ENCODE measurements at places on chromosomes 12 and 14.

GRCh38 chr12:21607701-21608100, 3.1 kb upstream of the GYS2 start:
- no peak for DNase-seq

DNA sequence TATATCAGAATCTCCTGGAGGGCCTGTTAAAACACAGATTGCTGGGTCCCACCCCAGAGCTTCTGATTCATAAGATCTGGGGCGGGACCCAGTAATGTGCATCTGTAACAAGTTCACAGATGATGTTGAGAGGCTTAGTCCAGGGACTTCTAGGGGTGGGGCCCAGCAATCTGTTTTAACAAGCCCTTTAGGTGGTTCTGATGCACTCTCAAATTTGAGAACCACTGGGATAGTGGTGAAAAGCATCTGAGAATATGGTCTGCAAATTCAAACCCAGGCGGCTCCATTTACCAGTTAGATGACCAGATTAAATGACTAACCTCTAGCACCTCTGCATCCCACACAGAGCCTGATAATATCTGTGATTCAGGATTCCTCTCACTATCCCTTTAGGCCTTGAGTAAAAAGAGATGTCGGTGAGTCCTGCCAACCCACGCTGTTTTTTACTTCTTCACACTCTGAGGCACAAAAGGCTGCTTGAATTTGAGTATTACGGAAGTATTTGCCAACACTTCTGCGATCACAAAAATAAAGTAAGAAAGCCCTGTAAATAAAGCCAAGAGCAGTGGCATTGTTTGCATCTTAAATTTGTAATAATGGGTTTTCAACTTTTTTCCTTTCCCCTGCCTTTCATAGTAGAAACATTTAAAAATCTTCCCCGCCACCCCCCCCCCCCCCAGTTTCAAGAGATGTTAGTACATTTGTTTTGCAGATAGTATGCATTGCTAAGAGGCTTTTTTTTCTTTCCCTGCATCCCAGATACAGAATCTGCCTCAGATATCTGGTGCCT, 1.8 kb upstream of the FRS2 start:
- DNase-seq = no peak

DNA sequence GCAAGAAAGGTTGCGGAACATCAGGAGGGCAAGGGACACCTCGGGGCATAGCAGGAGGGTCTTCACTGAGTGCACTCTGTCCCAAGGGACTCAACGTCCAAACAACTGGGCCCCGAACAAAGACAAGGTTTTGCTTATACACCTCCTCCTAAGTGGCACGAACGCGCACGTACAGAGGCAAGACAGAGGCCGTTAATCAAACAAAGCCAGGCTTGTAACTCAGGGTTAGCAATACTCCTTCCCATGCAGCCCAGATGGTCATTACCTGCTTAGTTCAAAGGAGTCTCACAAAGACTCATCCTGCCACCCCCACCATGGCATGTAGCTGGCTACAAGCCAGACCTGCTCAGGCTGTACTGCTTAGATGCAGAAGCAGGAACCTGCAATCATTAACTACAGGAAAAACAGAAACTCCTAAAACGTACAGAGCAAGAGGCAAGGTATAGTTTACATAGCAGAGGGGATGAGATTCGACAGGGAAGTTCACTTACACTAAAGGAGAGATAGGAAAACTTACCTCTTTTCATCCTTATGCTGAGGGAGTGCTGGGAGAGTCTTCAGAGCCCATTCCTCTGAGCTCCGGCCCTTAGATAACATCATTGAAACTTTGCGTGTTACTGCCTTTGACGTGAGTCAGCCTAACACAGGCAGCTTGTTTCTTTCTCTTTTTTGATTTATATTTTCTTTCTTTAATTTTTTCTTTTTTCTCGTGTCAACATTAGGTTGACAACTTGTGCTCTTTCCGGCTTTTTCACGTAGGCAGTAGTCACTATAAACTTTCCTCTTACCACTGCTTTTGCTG, 1319.1 kb downstream of the TMEM121 start:
- no peak for DNase-seq

DNA sequence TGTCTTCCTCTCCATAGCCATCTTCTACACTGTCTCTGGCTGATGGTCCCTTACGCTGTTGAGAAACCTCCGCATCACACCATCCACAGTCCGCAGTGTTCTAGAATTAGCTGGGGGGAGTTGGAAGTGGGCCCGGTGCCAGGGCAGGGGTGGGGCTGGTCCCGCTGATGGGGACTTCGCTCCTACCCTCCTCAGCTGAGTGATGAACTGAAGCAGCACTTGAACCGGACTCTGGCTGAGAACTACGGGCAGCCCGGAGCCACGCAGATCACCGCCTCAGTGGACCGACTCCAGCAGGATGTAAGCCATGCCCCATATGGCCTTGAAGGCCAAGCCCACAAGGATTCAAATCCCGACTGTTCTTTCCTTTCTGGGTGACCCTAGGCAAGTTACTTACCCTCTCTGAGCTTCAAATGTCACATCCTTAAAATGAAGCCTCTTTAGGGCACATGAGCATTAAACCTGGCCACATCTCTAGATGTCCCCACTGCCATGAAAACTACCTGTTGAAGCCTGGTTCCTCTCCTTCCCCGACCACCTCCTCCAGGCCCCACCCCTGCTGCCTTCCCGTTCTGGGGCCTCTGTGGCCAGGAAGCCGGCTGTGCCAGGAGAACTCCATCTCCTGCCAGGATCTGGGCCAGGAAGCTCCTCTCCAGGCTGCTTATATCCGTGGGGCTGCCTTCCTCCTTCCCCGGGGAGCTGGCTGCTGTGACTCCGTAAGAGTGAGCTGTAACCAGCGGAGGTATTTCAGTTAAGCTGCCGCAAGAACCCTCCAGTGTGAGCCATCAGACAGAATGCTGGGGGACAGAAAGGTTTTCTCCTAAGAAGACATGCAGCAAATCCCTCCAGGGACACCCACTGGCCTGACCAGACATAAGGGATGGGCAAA, 53.1 kb downstream of the TSPAN11 start:
- no peak for DNase-seq

- no peak for DNase-seq
These were observed 7.0 kb downstream of the APPL2 start for GRCh38 chr12:105228966-105229365.

GRCh38 chr14:68475802-68476201, 317.1 kb downstream of the ZFP36L1 start:
- no peak for DNase-seq

DNA sequence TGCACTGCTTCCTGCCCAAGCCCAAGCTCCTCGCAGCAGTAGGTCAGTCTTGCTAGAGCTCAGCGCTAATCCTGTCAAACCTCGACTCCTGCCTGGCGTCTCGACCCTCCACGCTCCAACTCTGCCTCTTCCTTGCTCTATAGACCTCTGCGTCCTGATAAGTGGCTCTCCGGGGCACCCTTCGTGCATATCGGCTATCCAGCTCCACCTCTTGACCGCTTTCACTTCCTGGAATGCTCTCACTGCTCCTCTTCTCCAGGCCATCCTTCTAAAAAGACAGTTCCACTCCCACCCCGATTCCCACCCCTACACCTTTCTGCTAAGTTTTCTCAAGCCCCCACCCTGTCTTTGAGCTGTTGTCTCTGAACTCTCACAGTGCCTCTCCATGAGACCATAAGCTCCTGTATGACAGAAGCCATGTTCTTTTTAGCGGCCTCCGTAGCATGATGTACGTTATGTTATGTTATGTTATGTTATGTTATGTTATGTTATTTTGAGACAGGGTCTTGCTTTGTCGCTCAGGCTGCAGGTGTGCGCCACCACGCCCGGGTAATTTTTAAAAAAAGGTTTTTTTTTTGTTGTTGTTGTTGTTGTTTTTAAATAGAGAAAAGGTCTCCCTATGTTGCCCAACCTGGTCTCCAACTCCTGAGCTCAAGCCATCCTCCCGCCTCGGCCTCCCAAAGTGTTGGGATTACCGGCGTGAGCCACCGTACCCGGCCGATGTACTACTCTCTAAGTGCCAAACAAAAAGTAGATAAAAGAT, 601 bp downstream of the COX14 start:
- no peak for DNase-seq

- DNase-seq = no peak
These were observed 368.6 kb downstream of the DPF3 start for GRCh38 chr14:72525087-72525915.

DNA sequence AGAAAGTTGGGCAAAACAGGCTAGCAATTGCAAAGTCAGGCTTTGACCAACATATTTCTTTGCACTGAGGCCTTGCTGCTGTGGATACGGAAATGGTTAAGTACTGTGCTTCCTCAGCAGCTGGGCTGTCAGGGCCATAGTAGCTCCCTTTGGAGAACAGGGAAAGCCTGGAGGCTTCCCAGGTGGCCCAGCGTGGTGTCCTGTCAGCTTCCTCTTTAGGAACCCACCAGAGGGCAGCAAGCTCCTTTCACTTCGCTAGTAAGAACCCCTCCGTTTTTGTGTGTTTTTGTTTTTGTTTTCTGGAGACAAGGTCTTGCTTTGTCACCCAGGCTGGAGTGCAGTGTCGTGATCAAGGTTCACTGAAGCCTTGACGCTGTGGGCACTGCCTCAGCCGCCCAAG, 1.7 kb upstream of the CFAP251 start:
- no peak for DNase-seq

DNA sequence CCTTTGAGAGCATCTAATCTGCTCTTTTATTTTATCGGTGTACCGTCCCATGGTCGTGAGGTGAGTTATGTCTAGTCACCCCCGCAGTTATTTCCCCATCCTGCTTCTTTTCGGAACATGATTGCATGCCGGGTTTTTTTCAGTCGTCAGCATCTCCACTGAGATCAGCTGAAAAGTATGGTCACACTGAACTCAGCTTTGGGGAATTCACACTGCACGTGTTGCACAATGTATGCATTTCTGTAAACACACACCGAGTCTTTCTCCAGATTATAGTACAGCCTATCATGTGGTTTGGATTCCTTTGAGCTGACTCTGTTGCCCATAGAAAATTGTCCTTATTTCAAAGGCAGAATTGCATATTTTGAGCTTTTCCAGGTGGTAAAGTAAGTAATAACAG, 24.6 kb downstream of the PLXNC1 start:
- no peak for DNase-seq

- DNase-seq = no peak
These were observed 11.5 kb upstream of the TSPAN11 start for GRCh38 chr12:30914986-30915591.

All from sciatic nerve (tissue), 2 donors.